Esophagus squamous epithelium (tissue), 5 donors: ENCODE measurements at places on chromosomes 7 and 10.

DNA sequence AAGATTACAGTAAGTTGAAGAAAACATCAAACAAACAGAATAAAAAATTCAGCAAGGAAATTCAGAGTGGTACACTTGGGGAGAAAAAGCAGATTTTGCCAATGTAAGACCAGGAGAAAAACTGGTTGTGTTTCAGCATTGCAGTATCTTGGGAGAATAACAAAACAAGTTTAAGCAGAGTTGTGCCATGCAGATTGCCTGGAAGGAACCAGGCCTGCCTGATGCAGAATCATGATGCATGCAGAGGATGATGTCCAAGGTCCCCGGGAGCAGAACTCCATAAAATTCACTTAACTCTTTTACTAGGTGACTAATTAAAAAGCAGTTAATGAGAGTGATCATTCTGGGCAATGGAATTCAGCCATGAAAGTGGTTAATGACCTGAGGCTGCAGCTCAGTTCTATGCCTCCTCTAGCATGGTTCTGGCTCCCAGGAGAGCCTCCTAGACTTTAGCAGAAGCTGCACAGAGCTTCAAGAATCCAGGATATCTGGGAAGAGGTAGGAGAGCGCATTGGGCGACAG is 379.7 kb upstream of the C7orf33 start:
- no peak for DNase-seq

DNA sequence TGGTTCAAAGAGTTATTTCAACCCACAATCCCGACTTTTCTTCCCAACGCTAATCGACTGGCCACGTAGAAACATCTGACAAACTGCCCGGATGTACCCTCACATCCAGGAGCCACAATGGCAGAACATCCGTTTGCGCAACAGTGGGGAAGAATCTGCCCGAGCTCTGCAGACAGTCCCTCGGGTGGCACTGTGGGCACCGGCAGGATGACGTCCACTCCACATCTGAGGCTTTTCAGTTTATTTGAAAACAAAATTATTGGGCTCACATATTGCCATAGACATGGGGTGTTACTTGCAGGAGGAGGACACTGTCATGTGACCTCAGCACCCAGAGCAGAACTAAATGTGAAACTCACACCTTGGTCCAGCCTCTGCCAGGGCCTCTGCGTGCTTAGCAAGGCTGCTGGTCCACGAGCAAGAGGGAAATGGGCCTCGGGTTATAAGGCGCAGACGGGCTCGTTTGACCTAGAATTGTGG is 84.1 kb downstream of the MKI67 start:
- DNase-seq = no peak

- no peak for DNase-seq
Measured at GRCh38 chr7:92888-93672, 99.3 kb upstream of the FAM20C start.

DNA sequence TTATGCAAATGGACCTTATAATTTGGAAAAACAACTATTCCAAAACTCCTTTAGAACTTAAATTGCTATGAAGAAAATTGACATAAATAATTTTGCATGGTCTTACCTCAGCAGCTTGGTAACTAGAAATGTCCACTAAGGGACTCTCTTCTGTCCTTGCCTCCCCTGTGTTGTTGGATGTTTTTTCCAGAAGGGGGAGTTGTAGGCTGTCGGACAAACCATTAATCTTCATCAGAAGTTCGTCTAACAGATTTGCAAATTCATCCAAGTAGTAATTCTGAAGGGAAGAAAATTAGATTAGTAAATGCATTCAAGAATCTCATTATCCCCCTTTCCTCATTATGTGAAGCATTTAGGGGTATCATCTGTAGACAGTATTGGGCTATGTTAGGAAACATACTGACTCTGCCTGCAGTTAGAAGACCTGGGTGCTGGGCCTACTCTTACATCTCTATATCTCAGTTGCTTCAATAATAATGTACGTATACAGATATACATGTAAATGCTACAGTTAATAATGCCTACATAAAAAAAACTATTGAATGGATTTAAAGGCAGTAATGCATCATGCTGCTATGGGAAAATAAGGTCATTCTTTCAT is 155.6 kb downstream of the PKD1L1 start:
- no peak for DNase-seq

GRCh38 chr10:132493756-132494290 is 43.8 kb upstream of the INPP5A start:
- no peak for DNase-seq

GRCh38 chr7:47414342-47415317 is 167.3 kb downstream of the TNS3 start:
- no peak for DNase-seq

DNA sequence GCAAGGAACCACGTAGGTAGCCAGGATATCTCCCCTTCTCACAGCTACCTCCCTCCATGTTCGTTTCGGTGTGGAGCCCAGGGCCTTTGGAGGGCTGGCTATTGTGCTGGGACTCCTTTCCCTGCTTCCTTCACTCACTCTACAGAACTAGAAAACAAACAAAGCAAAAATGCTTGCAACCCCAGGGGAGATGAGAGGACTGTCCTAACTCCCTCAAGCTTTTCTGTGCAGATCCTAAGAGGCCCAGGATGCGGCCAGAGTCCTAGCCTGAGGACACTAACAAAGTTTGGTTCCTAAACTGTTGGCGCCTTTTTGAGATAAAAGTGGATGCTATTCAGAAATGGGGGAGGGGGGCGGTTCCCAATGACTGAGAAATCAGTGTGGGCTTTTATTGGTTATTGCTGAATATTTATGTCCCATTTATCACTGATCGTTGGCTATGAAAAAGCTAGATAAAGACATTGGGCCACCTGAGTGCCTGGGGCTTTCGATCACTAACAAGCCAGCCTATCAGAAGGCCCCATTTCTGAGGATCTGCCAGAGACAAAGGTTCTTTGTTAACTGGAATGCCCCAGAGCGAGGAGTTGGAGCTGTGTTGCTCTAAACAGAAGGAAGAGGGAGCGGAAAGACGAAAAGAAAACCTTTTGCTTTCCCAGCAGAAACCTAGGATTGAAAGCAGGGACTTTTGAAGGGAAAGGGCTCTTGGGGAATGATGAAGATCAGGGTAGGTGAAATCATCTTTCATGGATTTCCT is 95.2 kb upstream of the EGR2 start:
- no peak for DNase-seq

GRCh38 chr7:93890041-93890463 is 501 bp downstream of the TFPI2 start:
- no peak for DNase-seq

GRCh38 chr7:117776224-117776623 is 97.0 kb downstream of the CTTNBP2 start:
- DNase-seq = no peak

DNA sequence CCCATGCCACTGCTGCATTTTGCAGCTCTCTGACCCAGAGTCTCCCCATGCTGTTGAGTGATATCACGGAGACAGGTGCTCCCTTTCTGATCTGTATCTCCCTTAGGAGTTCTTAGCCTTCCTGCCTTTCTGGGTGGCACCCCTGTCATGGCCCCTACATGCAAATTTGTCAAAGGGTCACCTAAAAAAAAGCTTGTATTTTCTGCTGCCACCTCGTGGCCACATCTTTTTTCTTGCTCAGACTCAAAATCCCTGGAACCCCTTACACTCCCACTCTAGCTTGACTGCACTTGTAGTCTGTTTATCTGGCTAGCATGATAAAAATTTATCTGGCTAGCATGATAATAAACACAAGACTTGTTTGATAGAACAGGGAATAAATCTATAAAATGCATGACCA is 809.1 kb downstream of the SORCS1 start:
- DNase-seq = no peak

DNA sequence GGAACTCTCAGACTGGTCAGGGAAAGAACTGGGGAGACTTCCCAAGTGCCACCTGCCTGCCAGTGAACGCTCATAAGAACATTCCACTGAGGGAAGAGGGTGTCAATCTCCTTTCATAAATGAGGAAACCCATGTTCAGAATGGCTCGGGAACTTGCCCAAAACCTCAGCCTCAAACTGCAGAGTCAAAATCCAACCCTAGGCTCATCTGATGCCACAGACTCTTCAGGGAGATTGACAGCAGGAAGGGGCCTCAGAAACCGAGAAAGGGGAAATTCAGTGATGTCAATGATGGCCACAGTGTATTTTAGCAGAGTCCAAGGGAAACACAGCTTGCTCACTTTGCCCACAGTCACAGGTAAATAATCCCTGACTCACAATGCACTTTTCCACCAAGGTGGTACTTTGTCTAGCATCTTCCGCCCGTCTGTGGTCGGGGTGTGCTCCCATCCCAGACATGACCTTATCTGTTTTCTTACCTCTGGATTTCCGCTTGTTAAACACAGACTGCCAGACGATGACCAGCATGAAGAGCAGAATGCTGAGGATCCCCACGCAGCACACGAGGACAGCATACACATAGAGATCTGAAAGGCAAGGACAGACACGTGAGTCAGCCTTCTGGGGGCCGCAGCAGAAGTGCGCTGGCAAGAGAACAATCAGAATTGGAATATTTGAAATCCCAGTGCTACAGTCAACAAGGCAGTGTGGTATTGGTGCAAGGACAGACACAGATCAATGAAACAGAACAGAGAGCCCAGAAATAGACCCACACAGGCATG is 38.4 kb downstream of the VSTM4 start:
- no peak for DNase-seq

- no peak for DNase-seq
Measured at GRCh38 chr10:98186681-98187080, 52.2 kb downstream of the R3HCC1L start.

DNA sequence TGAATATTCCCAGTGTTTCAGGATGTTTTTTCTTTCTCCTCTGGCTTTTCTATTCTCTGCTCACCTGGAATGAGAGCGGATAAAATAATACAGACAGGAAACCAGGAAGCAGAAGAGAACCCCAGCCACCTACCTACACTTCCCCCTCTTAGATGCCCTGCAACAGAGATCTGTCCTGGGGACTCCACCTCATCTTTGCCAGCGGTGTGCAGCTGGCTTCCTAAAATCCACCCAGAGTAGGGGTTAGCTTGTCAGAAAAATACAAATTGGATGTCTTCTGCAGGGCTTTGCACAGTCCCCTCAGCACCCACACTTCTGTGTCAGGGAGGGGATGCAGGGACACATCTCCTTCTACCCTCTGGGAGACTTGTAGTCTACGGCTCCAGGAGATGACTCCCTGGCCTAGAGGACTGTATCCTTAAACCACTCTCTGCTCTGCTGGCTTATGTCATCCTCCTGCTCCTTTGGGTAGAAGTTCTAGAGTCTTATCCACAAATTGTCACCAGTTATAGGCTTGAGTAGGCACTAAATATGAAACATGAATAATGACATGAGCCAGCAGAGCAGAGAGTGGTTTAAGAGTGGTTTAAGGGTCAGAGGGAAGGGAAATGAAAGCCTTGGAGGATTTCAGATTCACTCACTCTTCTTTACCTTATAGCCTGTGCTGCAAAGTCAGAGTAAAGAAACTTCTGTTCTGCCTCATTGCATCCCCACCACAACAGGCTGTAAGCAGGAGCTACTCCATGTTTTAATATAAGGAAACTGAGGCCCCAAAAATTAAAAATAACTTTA is 749.4 kb downstream of the AUTS2 start:
- DNase-seq = no peak

DNA sequence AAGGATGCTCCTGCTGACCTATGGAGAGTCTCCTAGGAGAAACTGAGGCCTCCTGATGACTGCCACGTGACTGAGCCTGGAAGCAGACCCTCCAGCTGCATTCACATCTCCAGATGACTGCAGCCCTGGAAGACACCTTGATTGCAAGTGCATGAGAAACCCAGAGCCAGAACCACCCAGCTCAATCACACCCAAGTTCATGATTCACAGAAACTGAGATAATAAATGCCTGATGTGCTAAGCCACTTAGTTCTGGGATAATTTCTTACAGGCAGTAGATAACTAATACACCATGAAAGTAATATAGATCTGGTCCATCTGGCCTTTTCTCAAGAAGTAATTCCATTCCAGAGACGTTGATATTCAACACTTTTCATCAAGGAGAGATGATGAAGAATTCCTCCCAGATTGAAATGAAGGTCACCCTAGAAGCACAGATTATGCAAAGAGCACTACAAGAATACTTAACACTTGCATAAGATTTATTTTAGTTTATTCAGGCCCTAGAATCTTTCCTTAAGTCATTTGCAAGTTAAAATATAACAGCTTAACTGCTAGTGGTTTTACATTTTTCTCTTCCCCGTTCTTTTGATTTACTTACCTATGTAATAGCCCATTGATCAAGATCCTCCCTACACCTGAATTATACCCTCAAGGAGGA is 208.2 kb upstream of the INHBA start:
- DNase-seq = no peak

GRCh38 chr7:149289856-149290255 is 27.9 kb downstream of the ZNF783 start:
- DNase-seq = no peak

- no peak for DNase-seq
Measured at GRCh38 chr10:93390306-93391090, 91.6 kb downstream of the MYOF start.
